CD4-positive, alpha-beta T cell treated with Interleukin-6 at 100 ng/mL for 8 hours (primary cell): ENCODE measurements at places on chromosomes 4 and X.

GRCh38 chrX:69153060-69153730 lies 12.1 kb downstream of the PJA1 start:
- DNase-seq: no peak

- DNase-seq: no peak
Observed at GRCh38 chrX:8864161-8864560, 63.0 kb upstream of the FAM9A start.

GRCh38 chr4:41512136-41512535 lies 25.8 kb upstream of the LIMCH1 start:
- DNase-seq: no peak

DNA sequence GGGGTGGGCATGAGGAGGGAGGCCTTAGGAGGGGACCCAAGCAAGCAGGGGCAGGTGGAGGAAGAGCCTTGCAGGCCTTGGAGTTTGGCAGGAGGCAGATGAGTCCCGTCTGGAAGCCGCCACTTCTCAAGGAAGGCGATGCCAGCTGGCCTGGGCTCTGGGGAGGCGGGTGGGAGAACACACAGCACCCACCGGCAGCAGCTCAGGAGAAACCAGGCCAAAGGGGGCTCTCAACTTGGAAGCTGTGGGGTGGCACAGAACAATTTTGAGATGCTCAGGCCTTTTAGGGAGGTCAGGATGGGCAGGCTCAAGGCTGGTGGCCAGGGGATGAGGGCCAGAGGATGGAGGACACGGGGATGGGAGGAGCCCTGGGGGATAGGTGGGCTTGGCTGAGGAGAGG lies 11.6 kb upstream of the DUSP9 start:
- no peak for DNase-seq

DNA sequence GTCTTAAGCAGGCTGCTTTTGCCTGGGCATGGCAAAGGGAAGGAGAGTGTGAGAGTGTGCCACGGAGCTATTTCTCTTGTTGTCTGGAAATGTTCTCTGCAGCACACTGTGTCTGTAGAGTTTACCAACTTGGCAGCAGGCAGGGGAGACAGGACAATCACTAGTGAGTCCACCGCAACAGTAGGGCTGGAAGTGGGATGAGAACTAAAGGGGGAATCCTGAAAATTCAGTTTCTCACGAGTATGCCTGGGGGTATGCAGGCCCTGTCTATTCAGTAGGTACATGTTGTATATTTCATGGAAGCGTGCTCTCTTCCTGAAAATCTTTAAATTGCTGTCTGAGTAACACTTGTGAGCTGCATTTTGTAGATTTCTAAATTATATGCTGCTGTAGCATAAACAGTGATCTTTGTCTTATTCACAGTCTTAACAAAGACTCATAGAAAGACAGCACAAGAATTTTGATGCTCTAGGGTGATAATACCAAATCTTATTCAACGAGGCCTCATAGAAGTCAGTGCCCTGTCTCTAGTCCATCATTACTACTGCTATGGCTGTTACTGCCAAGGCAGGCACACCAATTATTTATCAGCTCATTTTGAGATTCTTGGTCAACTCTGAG lies 200.4 kb upstream of the LEF1 start:
- DNase-seq: no peak

DNA sequence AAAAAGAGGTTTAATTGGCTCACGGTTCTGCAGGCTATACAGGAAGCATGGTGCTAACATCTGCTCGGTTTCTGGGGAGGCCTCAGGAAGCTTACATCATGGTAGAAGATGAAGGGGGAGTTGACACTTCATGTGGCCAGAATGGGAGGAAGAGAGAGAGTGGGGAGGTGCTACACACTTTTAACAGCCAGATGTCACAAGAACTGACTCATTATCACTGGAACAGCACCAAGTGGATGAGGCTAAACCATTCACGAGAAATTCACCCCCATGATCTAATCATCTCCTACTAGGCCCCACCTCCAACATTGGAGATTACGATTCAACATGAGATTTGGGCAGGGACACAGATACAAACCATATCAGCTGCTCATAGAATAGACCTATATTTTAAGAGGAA lies 255.8 kb downstream of the OPHN1 start:
- no peak for DNase-seq

- DNase-seq: no peak
Observed at GRCh38 chr4:90281541-90282355, 154.6 kb downstream of the CCSER1 start.

- DNase-seq: no peak
Observed at GRCh38 chrX:23656684-23657083, 10.6 kb upstream of the PRDX4 start.

DNA sequence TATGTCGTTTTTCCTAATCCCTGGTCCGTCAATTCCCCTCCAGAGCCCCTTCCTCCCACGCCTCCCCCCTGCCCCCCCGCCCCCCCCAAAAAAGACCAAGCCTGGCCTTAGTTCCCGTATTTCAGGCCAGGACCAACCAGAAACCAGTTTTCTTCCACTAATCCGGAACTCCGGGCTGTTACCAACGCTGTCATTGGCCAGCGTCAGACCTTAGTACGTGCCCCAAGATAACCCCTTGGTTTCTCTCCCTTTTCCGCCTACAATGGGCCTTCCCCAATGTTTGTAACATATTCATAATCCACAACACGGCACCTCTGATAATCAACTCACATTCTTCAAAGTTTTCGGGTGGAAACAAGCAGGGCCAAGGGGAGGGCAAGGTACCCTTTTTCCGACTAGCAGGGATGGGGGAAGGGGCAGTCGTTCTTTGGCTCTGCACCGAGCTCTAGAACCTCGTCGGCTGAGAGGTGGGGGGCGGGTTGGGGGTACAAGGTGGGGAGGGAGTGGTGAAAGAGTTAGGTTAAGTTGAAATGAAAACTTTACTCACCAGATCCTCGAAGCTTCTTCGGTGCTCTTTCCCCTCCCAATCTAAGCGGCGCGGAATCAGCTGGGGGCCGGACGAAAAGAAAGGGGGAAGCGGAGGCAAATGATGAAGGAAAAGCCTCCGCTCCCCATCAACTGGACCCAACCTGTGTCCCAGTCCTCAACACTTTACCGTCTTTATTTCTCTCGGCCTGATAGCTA lies 1.5 kb downstream of the BRWD3 start:
- peak; percentile 70 for DNase-seq

DNA sequence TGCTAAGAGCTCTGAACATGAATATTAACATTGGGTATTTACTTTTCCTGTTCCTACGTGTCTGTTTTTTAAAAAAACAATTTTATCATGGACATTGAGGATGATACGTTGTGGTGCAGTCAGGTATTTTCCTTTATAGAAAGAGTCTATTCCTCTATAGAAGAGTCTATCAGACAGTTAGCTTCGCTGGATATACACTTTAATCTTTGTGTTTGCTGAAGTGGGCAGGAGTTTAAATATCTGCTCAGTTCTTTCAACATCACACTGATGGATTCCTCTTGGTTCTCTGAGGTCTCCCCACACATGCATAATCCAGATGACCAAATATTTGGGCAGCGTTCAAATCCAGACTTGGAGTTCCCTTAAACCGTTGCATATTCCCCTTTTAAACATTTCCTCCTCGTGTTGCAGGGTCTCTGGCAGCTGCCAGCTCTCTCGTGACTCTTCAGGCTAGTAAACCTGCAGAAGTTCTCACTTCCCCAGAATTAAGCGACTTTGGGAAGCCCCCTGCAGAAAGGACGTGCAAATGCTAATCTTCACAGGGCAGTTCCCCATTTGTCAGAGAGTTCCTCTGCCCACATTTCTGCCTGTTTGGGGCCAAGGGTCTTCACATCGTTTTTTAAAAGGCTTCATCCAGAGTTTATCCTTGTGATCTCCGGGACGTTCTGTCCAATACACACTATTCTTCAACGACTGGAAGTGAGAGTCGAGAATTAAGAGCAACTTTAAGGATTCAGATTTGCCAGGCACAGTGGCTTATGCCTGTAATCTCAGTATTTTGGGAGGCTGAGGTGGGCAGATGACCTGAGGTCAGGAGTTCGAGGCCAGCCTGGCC lies 20.5 kb upstream of the DHRSX start:
- no peak for DNase-seq

DNA sequence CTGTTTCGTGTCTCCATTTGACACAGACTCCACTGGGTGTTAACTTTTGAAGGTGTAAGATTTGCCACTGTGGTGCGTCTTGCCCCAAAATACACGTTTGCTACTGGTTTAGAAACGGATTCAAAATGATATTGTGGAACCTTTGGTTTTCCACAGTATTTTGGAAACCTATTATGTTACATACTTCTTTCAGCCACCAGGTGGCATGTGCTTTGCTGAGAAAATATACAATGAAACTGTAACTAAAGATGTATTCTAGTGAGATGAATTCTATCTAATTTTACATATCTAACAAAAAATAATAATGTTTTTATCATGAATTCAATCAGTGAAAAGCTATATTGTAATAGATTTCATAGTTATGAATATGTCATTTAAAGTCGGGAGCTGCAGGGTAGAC lies 28.4 kb upstream of the SLITRK4 start:
- no peak for DNase-seq

DNA sequence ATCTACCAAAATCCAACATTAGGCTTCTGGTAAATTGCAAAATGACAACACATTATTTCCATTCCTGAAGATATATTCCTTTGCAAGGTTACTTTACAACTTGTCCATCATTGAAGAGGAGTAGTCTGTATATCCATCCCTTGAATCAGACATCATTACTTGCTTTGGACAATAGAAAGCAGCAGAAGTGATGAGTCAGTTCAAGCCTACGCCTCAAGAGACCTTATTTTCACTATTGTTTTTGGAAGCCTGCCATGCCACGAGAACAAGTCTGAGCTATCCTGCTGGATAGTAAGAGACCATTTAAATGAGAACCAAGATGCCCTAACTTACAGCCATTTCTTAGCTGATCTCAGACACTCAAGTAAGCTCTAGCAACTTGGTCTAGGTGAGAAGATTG lies 246.0 kb upstream of the HHIP start:
- no peak for DNase-seq

- DNase-seq: no peak
Observed at GRCh38 chr4:7852568-7853185, 87.0 kb downstream of the AFAP1 start.

DNA sequence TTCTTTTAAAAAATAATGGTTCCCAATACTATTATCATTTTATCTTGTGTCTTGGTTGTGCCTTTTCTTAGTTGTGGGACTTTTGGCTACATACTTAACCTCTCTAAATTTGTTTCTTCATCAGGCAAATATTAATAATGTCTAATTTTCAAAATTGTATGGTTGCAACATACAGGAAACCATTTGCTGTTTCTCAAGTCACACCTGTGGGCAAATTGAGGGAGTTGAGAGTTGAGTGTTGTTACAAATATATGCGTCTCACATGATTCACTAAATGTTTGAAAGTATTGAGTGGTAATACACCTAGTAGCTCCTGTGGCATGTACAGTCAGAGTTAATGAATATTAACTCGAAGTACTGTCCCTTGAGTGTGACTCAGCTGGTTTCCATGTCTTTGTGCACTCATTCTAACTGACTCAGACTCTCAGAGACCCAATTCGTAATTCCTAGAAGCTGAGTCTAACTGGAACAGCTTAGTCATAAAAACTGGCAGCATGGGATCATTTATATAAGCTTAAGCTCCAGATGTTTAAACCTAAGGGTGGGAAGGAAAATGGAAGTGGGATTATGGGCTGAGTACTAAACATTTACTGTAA lies 802.4 kb downstream of the TRIML1 start:
- DNase-seq: no peak

- no peak for DNase-seq
Observed at GRCh38 chrX:51862920-51863319, 30.5 kb upstream of the MAGED1 start.

GRCh38 chr4:30619679-30620078 lies 100.5 kb upstream of the PCDH7 start:
- no peak for DNase-seq

GRCh38 chr4:137267024-137267423 lies 265.3 kb downstream of the PCDH18 start:
- DNase-seq: no peak

- no peak for DNase-seq
Observed at GRCh38 chr4:10534820-10535219, 77.6 kb upstream of the ZNF518B start.

GRCh38 chr4:186755550-186756519 lies 32.2 kb upstream of the FAT1 start:
- DNase-seq: no peak

DNA sequence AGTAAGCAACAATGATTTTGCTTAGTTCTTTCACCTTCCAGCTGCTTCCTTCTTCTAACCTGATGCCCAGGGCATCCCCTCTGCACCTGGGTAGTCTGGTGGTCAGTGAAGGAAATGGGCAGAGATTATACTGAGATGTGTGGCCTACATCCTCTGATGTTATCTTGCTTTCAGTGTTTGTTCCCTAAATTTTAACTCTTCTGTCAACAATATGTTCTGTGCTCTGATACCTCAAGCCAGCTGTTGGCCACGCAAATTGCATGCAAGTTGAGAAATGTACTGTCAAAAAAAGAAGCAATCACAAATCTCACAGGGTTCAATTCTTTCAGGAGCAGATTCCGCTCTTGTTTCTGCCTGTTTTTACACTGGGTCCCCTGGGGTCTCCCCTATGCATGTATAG lies 73.8 kb downstream of the FBXW7 start:
- DNase-seq: no peak

DNA sequence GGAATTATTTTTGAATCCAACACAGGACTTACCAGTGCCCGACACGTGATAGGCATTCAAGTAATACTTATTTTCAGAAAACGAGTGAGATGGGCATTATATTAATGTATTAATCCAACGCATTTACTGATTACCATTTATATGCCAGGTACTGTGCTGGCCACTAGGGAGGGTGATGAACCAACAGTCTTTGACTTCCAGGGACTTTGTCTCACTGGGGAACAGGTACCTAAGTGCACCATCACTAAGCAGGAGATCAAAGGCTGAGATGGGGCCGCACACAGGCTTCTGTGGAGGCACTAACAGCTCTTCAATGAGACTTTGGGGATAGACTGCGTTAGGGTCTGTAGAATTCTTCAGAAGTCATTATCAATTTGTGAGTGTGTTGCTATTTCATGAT lies 5.7 kb upstream of the TADA2B start:
- no peak for DNase-seq

GRCh38 chr4:112523764-112524505 lies 8.0 kb upstream of the NEUROG2 start:
- peak; percentile 66 for DNase-seq

- DNase-seq: no peak
Observed at GRCh38 chr4:159240687-159241086, 137.8 kb downstream of the RAPGEF2 start.

- no peak for DNase-seq
Observed at GRCh38 chrX:41119803-41120202, 34.6 kb downstream of the USP9X start.

GRCh38 chr4:146857298-146857697 lies 88.4 kb downstream of the TTC29 start:
- DNase-seq: no peak
